ENCODE measurements at places on chromosomes 3 and 15.

DNA sequence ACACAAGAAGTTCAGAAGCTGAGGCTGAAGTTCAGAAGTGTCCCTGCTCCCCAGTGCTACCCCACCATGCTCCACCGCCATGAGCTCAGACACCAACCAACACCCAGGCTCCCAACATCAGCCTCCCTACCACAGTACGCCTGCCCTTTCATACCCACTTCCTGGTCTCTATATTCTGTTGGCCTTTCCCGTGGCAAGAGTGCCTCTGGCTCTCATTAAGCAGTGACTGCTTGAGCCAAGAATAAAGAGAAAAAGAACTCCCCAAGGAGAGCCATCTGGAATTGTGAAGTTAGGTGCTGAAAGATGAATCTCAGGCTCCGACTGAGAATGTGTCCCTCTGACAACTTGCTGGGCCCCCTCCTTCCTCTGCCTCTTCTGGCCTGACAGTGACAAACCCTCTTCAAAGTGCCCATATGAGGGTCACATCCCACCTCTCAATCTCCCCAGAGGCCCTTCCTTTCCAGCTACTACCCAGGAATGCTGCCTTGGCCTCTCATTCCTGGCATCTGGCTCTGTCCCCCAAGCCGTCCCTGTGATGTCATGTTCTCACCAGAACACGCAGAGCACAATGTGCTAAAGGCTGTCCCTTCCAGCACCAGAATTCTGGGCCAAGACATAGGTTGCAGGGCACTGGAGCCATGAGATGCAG, 306.8 kb downstream of the NTRK3 start:
- DNase-seq, result no peak

GRCh38 chr3:183591881-183592521, 36.5 kb upstream of the KLHL6 start:
- no peak for DNase-seq

DNA sequence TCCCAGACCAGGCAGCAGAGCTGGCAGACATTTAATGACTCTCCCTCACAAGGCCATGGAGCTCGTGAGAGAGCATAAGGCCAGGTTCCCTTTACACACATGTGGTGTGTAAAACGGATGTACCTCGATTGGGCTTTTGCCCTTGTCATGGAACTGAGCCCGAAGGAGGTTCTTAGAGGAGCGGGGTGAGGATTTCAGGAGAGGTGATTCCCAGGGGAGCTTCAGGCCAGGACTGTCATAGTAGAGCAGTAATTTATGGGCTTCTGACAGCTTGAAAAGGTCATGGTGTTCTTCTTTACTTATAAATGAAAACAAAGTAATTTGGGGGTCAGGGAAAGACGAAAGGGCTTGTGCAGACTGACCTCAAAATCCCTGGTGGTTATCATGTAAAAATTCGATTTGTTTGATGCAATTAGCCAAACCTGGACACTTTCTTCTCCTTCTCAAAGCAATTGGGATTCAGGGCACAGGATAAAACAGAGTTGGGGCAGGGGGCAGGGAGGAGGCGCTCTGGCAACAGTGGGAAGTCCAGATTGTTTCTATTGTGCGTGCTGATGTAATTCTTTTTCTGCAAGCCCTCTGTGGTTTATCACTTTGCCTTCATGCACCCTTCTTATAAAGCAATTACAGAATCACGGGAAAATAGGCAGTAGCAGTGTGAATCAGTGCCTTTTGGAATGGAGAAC, 51.0 kb downstream of the CACNA1D start:
- DNase-seq, result no peak

DNA sequence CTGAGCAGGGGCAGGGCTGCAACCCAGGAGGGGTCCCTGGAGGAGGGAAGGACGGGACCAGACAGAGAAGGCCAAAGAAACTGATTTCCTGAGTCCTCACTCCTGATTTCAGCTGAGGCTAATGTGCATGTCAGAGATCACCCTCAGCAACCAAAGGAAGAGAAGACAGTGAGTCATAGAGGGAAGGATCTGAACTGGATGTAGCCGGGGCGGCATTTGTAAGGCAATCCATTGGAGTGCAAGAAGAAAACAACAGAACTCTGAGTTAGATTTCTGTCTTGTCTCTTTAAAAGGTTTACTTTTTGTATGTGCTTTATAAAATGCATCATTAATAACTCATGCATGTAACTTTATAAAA, 105.3 kb upstream of the AGBL1 start:
- no peak for DNase-seq

GRCh38 chr15:33846142-33846541, 122.2 kb upstream of the CHRM5 start:
- DNase-seq, result no peak

DNA sequence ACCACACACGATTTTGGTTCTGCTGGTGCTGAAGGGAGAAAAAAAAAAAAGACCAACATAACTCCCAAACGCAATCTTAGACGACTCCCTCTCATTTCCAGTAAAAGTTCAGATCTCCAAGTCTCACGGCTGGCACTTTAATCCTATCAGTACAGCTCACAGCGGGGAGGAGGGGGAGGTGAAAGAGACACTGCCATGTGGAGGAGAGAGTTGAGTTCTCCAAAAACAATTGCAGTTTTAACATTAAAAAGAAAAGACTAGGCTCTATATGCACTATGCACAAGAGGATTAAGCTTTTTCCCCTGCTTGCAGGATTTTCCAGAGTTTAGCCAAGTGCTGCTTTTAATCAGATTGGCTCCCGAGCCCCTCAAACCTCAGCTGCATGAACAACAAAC, 16.8 kb downstream of the BMF start:
- DNase-seq, result no peak

DNA sequence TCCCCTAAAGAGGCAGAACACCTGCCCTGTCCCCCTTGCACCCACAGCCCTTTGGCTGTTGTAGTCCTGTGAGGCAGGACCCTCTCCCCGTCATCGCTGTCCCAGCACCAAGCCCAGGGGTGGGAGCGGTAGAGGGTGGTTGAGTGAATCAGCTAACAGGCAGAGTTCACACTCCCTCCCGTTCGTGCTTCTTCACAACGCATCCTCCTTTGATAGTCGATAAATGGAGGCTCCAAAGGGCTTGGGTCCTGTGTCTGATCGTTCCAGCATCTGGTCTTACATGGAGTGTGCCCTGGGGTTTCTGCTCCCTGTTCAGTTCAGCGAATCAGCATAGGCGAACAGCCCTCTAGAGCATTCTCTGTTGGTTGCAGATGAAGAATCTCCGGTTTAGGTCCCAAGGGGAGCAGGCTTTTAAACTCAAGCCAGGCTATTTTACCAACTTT, 820 bp upstream of the HMCES start:
- no peak for DNase-seq
